Stimulated activated CD8-positive, alpha-beta memory T cell treated with anti-CD3 and anti-CD28 coated beads, Interleukin-4, amount 100 ng/mL, for 4 hours (primary cell): ENCODE measurements at places on chromosomes 2 and 18.

- DNase-seq, result no peak
Observed at GRCh38 chr2:230209422-230210051, 10.2 kb downstream of the SP110 start.

GRCh38 chr2:117935456-117935855, 78.4 kb downstream of the CCDC93 start:
- no peak for DNase-seq

DNA sequence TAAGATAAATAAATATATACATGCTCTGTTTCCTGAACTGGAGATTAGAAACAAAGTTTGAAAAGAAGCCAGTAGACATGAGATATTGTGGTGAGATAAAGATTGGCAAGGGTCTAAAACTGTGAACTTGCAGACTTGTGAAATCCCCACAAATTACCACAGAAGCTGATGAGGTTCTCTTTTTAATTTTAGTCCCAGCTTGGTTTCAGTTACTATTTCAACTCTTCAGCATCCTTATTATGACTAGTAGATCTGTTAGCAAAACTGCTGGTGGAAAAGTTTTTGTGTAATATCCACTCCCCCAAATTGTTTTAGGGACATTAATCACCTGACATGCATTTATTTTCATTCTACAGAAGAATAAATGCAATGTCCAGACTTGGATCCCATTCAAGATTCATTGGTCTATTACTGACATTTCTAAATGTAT, 20.8 kb downstream of the RASGRP3 start:
- DNase-seq, result no peak

- DNase-seq, result no peak
Observed at GRCh38 chr2:159875083-159875482, 77.1 kb upstream of the CD302 start.

GRCh38 chr18:9742524-9743131, 34.5 kb downstream of the RAB31 start:
- no peak for DNase-seq

GRCh38 chr2:5845798-5846330, 153.7 kb downstream of the SOX11 start:
- DNase-seq, result no peak

GRCh38 chr18:41410006-41410405, 545.0 kb upstream of the PIK3C3 start:
- no peak for DNase-seq

- no peak for DNase-seq
Observed at GRCh38 chr2:46813680-46814079, 101.9 kb downstream of the MCFD2 start.

DNA sequence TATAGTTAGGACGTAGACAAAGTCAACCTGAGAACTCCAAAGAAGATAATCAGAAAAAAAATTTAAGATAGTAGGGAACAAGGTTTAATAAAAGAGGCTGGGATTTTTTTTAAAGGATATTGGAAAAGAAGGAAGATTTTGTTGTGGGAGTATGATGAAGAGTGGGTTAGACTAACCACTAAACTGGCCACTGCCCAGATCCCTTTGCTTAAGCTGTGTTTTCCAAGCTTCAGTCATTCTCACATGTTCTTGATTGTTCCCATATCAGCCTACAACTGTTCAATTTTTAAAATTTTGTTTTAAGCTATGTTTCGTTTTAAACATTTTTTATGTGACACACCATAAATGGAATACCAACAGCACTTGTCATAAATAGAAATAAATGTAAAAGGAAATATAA, 284.5 kb upstream of the MMADHC start:
- DNase-seq, result no peak

DNA sequence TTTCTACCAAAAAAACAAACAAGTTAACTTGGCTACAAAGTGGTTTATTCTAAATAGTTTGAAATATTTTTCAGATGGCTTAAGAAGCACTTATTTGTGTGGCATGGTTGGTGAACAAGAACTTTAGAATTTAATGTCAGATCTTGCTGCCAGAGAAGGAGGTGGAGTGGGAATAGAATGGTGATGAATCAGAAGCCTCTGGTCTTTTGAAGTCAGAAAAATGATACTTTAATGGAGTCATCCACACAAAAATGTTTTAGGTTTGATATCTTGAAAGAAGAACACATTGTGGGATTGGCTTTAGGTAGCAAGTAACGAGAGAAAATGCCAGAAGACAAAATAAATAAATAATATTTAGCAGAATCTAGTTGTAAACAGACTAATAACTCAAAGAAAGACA, 243.1 kb upstream of the FANCL start:
- no peak for DNase-seq

DNA sequence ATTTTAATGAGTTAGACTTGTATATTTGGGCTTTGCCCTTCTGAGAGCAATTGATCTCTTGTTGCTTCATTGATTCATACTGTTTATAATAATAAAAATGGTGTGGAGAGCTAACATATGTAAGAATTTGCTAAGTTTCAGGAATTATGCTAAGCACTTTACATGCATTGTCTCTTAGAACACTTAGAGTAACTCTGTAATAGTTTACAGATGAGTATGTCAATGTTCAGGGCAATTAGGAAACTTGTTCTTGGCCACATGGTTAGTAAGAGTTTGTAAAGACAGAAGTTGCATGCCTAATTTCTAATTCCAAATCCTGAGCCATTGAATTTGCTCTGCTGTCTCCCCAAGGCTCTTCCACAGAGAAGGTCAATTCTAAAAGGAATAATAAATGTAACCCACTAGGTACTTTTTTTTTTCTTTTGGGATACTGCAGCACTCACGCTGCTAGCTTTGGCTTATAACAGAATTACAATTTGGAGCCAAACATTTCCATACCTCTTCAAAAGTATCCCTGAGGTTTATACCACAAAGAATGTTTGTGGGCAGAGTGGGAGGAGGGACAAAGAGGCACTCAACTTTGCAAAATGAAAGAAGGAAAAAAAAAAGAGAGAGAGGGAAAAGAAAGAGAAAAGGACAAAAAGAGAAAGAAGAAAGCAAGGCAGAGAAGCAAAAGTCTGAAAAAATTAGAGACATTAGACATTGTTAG, 232.4 kb downstream of the CALCRL start:
- no peak for DNase-seq

GRCh38 chr2:44687686-44688455, 253.6 kb upstream of the SIX3 start:
- no peak for DNase-seq

DNA sequence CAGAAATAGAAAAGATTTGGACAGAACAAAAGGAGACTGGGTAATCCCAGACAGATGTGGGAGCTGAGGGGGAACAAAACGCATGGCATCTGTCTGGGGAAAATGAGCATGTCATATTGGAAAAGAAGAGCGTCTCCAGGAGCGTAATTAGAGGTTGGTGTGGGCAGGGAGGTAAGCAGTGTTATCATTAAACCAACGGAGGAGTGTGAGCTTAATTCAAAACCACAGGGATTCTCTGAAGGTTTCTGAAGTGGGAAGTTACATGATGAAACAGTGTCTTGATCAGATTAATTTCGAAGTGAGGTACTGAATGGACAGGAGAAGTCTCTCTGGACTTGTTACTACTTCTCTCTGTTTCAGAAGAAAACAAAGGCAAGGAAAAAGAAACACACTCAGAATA, 53.3 kb downstream of the DTNB start:
- no peak for DNase-seq

DNA sequence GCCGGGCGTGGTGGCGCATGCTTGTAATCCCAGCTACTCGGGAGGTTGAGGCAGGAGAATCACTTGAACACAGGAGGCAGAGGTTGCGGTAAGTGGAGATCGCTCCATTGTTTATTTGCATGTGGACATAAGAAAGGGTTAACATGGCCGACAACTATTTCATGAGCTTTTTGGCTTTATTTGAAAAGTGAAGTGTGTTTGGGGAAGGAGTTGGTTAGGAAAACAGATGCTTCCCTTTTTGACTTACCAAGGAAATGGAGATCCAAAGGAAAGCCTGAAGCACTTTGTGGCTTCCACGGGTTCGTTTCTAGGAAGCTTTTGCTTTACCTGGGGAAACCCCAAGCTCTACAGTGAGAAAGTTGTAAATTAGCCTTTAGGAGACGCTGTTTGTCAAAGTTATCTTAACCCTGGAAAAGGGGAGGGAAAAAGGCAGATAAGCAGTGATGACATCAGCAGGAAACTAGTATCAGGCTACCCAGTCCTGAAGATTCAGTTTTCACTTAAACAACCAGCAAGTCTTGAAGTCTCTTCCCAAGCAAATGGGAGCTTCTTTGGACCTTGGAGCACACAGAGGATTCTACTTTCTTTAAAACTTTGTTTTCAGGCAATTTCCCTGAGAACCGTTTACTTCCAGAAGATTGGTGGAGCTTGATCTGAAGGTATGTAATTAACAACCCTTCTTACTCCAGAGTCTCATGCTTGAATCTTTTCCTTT, at the start of gene CASP10:
Gene CASP10, plus strand, starts transcription at position 492 of the 715 bp plus-strand sequence. CDS start 2,637 bp downstream, outside the sequence.
- no peak for DNase-seq

- DNase-seq, result no peak
Observed at GRCh38 chr2:38748943-38749804, 2.0 kb downstream of the SRSF7 start.

GRCh38 chr18:70365361-70365760, 76.5 kb downstream of the SOCS6 start:
- DNase-seq, result no peak

DNA sequence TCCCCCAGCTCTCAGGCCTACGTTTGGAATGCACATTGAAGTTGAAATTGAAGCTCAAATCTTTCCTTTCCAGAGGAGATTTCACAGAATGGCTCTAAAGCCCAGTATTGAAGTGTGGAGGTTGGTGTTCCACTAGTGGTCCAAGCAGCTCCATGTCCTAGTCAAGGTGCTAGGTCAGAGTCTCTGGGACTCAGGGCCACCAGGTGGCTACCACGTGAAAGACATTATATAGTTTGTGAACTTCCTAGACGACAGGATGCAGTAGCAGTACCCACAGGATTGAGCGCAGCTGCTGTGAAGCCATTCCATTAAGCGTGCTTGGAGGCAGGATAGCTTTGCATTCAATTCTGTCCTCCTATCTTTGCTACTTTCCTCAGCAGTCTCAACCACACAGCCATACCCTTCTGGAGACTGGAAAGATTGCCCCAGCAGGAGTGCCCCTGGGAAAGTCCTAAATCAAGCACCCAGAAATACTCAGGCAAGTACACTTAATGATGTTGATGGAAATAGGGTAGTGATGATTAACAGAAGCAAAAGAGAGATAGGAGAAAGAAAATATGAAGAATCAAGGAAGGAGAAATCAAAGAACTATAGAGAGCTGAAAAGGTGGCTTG, 4.7 kb upstream of the TGFA start:
- no peak for DNase-seq

- DNase-seq, result no peak
Observed at GRCh38 chr2:160339726-160340125, 139.7 kb upstream of the ITGB6 start.

DNA sequence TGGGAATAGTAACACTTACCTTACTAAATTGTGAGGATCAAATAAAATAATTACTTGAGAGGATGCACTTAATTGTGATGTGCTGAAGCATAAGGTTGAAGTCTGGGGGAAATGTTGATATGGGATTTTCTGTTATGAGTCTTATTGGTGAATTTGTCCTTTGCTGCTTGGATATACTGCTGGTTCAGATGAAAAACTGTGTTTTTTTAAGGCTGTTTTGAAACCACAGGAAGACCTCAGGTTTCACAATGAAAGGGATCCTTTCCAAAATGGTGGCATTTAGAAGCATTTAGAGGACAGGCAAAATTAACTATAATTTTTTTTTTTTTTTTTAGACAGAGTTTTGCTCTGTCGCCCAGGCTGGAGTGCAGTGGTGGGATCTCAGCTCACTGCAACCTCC, 34.9 kb downstream of the SPATS2L start:
- DNase-seq, result no peak

DNA sequence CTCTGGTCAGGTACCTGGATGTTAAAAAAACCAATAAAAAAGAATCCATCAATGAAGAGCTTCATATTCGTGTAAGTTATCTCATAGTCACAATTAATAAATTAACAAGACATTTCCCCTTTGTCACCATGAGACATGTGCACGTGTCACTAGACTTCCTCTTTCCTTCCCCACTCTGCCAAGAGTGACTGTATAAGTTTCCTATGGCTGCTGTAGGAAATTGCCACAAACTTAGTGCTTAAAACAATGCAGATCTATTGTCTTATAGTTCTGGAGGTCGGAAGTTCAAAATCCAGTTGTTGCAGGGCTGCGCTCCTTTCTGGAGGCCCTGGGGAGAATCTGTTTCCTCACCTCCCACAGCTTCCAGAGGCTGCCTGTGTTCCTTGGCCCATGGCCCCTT, 35.8 kb downstream of the SLC9A4 start:
- DNase-seq, result no peak

- DNase-seq, result no peak
Observed at GRCh38 chr18:48419277-48420022, 10.3 kb upstream of the ZBTB7C start.
